ENCODE measurements at places on chromosomes 1 and 21.

DNA sequence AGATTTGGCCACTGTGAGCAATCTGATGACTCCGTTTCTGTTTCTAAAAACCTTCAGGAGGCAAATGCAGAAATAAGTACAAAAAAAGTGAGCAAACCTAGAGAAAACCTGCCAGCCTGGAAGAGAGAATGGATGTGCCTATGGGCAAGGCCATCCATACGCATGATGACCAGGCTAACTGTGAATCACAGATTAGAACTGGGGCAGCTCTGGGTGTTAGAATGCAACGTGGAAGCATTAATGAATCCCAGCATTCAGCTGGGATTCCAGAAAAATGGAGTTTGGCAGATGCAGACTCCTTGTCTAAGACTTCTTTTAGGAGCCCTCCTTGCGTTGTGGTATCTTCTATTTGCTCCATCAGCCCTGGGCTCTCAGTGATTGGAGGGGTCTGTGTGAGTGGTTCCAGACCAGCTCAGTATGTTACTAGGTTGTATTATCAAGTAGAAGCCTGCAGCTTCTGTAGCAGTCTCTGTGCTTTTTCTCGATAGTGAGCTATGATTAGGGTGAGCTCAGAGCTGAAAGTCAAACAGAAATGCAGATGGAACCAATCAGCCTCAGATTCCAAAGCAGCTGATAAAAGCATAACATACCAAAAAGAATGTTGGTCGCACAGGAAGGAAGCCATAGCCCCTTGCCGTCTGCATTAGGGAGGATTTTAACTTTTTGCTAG lies 154.0 kb downstream of the PSMG1 start:
- DNase-seq: peak; percentile 44

- DNase-seq: peak; percentile 31
Observed at GRCh38 chr21:34613679-34614627, 960 bp downstream of the RCAN1 start.

DNA sequence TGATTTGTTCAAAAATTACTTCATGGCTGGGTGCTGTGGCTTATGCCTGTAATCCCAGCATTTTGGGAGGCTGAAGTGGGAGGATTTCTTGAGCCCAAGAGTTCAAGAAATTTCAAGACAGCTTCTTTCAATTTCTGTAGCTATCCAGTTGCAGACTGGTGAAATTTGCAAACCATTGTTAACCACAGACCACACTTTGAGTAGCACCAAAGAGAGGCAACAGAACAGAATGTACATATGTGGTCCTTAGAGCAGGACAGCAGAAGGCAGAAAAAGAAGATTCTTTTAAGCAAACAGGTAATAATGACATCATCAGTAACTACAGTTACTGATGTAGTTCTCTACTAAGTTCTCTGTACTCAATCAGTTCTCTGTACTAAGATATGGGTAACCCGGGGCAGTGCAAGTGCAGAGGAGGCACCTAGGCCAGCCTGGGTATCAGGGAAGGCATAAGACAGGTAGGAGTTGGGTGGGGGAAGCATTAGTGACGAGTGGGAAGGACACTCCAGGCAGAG lies 5.5 kb upstream of the KLF17 start:
- DNase-seq: peak; percentile 5

DNA sequence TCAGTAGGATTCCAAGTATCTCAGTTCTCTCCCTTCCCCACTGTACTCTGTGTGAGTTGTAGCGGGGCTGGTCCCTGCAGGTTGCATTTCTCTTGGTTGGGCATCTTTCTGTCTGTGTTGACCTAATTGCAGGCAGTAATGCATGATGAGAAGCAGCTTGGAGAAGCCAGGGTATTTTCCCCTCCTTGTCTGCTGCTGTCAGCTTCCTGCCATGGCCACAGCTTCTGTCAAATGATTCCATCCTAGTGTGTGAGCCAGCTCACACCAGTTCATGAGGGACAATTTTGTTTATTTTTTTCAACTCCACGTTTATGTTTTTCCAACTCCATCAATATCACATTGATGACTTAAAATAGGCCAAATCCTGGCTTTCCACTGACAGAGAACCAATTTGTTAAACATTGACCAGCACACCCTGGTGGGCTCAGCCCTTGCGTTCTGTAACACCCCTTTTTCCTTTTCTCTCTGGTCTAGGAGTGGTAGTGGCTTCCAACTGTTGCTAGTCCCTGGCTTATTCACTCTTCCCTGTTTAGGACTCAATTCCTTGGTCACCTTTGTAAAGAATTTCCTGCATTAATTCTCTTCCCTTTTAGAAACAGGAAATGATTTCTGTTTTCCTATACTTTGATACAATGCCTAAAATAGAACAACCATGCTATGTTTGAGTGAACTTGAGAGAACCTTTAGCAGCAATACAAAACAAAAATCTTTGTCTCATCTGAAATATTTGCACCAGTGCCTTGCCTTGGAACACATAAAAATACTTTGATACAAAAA lies 44.9 kb upstream of the APOBEC4 start:
- DNase-seq: no peak

DNA sequence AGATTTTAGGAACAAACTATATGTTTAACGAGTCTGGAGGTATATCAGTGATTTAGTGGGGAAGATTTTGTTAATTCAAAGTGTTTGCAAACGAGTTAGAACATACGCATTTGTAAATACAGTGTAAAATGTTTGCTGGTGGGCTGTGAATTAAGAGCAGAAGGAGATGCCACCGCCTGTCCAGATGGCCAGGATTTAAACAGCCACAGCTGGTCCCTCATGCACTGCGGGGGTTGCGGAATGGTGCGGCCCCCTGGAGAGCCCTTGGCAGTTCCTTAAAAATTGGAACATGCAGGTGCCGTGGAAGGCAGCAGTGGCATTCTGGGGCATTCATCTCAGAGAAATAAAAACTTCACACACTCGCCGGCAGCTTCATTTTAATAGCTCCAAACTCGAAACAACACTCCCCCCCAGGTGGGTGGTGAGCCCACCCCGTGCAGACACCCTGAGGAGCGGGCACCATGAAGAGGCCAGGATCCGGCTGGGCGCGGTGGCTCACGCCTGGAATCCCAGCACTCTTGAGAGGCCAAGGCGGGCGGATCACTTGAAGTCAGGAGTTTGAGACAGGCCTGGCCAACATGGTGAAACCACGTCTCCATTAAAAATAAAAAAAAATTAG lies 3.5 kb upstream of the C1orf159 start:
- DNase-seq: no peak
